Ureter (tissue), 1 donor: ENCODE measurements at places on chromosomes 6 and 20. TPM values are rescaled to one million over a fixed set of nuclear protein-coding genes. Genes with fewer than 3 reads are reported as not detected.

DNA sequence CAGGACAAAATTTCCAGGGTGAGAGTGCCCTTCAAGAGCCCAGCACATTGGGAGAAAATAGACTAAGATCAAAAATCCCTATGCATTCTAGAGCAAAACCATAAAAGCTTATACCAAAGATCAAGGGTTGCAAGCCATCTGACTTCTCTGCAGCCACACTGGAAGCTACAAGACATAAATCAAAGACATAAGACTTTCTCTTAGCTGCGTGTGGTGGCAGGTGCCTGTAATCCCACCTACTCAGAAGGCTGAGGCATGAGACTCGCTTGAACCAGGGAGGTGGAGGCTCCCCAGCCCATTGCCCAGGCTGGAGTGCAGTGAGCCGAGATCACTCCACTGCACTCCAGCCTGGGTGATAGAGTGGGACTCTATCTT, 91.9 kb upstream of the NXT1 start:
- no peak for DNase-seq

GRCh38 chr6:145808239-145808638, 6.4 kb downstream of the FBXO30 start:
- DNase-seq = no peak

- no peak for DNase-seq
Measured at GRCh38 chr6:12051861-12052368, 39.8 kb downstream of the HIVEP1 start.

DNA sequence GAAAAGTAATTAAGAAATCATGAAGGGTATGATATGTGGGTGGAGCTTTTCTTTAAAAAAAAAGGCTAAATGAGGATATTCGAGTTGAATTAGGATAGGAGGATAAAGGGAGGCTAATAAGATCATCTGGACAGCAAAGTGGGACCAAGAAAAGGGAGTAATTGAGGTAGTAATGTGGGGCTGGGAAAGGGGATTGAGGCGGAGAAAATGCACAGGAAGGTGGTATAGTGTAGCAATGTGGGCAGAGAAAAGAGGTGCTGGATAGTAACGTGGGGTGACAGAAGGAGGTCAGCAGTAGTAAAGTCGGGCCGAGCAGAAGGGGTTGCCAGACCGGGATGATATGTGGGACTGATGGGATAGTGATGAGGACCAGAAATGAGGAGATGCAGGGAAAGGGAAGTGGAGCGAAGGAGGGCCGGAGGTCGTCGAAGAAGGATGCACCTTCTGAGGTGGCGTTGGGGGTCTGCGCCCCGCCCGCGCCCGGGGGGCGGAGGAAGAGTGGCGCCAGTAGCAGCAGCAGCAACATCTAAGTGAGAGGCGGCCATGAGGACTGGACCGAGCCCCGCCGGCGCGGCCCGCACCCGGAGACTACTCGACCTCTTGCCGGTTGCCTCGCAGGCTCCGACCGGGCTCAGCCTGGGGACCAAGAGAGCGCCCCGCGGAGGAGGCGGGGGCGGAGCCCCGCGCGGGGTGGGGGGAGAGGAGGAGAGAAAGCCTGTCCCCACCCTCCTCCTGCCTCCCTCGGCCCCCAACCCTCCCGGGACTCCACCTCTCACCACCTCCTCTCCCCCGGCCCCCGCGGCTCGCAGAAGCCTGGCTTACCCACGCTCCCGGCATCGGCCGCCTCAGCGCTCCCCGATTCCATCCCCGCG, 887 bp downstream of the GABBR1 start:
- DNase-seq = peak; percentile 66

CHMP4B gene
- total RNA-seq = 124 TPM

LY6G6F gene
- not detected for total RNA-seq

BTNL2 gene
- total RNA-seq = not detected

SCRT2 gene
- total RNA-seq = not detected

OPN5 gene
- total RNA-seq = not detected

RNF182 gene
- 0.89 TPM for total RNA-seq
